NCI-H187 treated with DMSO at 0.1 percent for 48 hours (cell line): ENCODE measurements at places on chromosomes 5 and 9.

DNA sequence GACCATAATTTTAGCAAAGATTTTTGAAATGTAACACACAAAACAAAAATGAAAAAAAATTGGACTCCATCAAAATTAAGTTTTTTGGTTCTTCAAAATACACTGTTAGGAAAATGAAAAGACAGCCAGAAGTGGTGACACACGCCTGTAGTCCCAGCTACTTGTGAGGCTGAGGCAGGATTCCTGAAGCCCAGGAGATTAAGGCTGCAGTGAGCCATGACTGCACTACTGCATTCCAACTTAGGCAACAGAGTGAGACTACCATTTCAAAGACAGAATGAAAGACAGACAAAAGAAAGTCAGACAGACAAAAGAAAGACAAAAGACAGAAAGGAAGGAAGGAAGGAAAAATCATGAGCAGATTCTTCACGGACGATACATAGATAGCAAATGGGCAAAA lies 7.5 kb downstream of the DIAPH1 start:
- DNase-seq = no peak

DNA sequence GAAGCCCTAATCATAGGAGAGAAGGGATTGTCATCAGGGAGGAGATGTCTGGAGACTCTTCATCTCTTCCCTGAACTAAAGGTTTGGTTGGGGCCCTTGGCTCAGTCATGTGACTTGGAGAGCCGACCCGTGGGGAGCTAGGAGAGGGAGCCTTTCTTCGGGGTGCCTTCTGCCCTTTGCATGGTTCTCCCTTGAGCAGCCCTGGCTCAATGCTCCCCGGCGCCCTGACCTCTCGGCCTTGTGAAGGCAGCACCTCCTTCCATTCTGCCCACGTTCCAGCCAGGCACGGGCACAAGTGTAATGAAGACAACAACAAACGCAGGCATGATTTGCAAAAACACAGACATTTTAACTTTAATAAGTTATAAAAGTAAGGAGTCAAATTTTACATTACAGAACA lies 50.4 kb downstream of the ZNF354C start:
- no peak for DNase-seq

DNA sequence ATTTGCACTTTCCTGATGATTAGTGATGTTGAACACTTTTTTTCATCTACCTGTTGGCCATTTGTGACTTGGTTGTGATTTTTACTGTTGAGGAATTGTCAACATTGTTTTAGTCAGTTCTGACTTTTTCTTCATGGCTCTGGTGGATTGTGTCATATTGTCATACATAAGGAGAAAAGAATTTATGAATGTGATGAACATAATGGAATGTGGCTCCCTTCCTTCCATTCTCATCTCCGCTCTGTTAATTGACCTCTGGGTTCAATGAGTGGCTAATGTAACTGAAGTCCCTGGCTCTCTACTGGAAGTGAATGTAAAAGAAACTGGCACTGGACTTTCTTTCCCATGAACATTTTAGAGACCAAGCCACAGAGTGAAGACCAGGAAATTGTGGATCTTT lies 49.2 kb downstream of the KIAA1958 start:
- no peak for DNase-seq

DNA sequence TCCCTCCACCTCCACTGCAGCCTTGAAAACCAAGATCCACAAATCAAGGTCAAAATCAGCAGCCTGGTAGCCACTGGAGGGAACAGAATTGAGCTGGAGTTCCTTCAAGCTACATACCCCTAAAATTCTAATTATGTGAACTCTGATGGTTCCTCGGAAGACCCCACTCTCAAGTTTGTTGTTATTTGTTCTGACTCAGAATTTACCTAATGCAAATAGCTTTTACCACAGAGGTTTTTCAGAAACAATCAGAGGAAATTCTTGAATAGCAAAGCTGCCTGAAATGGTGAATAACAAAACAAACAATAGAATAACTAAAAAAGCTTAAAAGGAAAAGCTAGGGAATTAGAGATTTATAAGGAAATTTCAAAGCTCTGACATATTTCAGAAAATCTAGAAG lies 220.0 kb downstream of the CDH18 start:
- DNase-seq = no peak

DNA sequence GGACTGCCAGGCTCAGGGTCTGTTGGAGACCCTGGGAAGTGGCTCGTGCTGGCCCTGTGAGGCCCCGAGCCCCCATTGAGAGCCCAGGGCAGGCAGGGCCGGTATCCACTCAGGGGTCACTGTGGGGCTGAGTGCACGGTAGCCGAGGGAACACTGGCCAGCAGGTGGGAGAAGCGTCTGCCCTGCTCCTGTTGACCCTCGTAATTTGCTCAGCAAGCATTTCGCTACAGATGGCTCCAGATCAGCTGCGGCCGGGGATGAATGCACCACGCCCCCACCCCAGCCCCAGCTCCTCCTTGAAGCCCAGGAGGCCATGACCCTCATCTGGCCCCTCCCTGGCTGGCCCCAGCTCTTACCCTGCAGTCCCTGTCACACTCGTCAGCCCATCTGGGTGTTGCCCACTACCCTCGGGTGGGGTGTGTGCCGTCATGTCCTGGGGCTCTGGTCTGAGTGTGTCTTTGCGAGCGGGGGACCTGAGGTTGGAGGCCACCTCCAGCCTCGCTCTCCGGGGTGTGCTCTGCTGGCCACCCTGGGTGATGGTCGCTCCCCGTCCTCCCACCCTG lies 6.1 kb upstream of the NRARP start:
- no peak for DNase-seq

DNA sequence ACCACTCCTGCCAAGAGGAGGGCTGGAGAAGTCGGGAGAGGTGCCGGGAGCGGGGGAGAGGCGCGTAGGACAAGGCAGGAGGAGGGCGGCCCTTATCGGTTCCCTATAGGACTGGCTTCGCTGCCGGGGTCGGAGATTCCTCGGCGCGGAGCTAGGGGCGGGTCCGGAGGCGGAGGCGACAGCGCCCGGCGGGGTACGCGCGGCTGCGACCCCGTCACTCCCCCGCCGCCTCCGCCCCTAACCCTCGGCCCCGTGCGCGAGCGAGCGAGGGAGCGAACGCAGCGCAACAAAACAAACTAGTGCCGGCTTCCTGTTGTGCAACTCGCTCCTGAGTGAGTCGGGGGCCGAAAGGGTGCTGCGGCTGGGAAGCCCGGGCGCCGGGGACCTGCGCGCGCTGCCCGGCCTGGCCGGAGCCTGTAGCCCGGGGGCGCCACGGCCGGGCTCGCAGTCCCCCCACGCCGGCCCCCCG lies 2.0 kb downstream of the GLIS3 start:
- DNase-seq = no peak

GRCh38 chr5:100595152-100595811 lies 60.1 kb downstream of the FAM174A start:
- no peak for DNase-seq

DNA sequence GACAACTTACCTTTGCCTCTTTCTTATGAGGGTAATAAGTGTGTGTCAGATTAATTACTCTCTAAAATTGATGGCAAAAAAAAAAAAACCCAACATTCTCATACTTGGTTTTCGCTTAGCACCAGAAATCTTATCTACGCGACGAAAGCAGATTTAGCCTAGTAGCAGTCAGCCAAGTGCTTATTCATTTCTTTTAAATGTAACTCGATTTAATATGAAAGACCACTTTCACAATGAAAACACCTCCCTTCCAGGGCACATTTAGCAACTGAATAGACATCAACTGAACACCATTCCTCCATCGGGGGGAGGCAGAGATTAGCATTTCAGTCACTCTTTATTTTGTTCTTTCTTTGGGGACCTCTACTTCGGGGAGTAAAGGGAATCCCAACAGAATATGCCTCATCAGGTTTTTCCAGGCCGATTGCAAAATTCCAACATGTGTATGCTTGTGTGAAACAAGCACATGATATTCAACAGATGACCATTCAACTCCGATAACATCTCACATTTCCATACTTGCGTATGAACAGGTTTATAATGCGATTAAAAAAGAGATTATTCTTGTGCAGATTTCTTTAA lies 124.1 kb upstream of the RETREG1 start:
- DNase-seq = no peak

- DNase-seq = no peak
Observed at GRCh38 chr5:131609774-131610173, 25.3 kb downstream of the RAPGEF6 start.

GRCh38 chr5:68264024-68264956 lies 48.7 kb downstream of the PIK3R1 start:
- DNase-seq = no peak

DNA sequence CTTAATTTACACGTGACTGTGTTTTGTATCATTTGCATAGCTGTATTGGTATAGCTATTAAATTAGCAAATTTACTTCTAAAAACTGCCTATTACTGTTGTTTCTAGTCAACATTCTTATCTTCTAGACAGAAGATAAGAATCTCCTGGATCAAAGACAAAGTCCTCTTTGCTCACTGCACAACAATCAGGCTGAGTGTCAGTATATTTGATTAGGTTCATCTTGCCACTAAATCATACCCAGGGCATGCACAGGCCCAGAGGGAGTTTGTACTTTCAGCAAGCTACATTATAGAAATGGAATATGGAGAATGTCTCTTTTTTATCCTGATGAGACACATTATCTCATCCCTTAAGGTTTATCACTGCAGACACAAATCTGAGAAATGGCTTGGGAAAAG lies 579.1 kb downstream of the SLCO4C1 start:
- no peak for DNase-seq

DNA sequence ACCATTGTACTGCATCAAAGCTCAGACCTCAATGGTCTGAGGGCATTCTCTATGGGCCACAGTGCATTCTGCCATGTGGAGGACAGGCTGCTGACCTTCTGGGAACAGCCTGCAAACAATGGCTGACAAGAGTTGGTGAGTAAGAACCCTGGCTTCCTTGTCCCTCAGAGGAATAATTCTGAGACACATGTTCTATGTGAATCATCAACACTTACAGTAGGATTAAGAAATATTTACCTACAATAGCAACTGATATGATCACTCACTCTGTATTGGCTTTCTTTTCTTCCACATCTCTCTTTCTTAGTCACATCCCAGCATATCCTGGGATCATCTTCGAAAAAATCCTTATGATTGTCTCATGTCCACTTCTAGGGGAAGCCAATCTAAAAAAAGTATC lies 306.5 kb upstream of the ITGA1 start:
- DNase-seq = no peak
